ENCODE measurements at places on chromosomes 11 and 22. TPM values are rescaled to one million over a fixed set of nuclear protein-coding genes. Genes with fewer than 3 reads are reported as not detected.

DNA sequence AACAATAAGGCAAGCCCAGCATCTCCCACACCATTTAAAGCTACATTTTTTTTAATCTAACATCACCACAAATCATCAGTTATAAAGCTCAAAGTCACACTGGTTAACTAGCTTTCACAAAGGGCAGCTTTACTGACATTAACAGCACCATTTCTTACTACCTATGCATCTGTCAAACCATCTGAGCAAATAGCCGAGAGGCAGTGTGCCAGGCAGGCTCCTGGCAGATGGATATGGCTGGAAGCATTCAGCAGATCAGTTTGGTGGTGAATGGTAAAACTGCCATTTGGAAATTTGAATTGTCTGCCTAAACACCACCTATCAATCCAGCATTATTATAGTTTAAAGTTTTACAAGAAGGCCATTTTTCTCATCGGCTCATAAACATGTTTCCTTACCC is 131.2 kb downstream of the TTC28 start:
- H3K4me1 ChIP-seq = peaks cover 21% of the 10 kb centered on the region
- no peak for DNase-seq
- H3K27ac ChIP-seq = no peak overlapping the region
- H3K4me3 ChIP-seq = no peak overlapping the region
- H3K27me3 ChIP-seq = no peaks in the 10 kb centered on the region

- DNase-seq = no peak
- H3K27me3 ChIP-seq = no peaks in the 10 kb centered on the region
- H3K36me3 ChIP-seq = no peaks in the 10 kb centered on the region
- H3K27ac ChIP-seq = peak overlapping the region; percentile 73
These were observed 471.9 kb downstream of the MIAT start for GRCh38 chr22:27129266-27129665.

DNA sequence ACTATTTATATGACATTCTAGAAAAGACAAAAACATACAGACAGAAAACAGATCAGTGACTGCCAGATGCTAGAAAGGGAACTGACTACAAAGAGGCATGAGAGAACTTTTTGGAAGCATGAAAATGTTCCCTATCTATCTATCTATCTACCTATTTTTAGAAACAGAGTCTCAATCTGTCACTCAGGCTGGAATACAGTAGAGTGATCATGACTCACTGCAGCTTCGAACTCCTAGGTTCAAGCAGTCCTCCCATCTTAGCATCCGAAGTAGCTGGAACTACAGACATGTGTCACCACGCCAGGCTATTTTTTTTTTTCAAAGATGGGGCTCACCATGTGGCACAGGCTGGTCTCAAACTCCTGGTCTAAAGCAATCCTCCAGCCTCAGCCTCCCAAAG is 6.9 kb downstream of the SBF2 start:
- H3K27ac ChIP-seq = no peak overlapping the region
- H3K4me3 ChIP-seq = no peak overlapping the region
- DNase-seq = no peak
- H3K36me3 ChIP-seq = no peaks in the 10 kb centered on the region
- H3K27me3 ChIP-seq = no peaks in the 10 kb centered on the region
- peaks cover 4% of the 10 kb centered on the region for H3K4me1 ChIP-seq

GRCh38 chr11:75874684-75875341 is 59.8 kb downstream of the UVRAG start:
- no peaks in the 10 kb centered on the region for H3K4me1 ChIP-seq
- H3K27me3 ChIP-seq = no peaks in the 10 kb centered on the region
- no peak overlapping the region for H3K4me3 ChIP-seq
- no peak for DNase-seq
- no peaks in the 10 kb centered on the region for H3K36me3 ChIP-seq
- no peak overlapping the region for H3K27ac ChIP-seq

- H3K36me3 ChIP-seq = no peaks in the 10 kb centered on the region
- H3K4me3 ChIP-seq = no peak overlapping the region
- peaks cover 21% of the 10 kb centered on the region for H3K4me1 ChIP-seq
- DNase-seq = peak; percentile 76
- H3K27me3 ChIP-seq = no peaks in the 10 kb centered on the region
These were observed 32.7 kb downstream of the P4HA3 start for GRCh38 chr11:74278721-74279161.

GRCh38 chr22:28021998-28022660 is 103.1 kb upstream of the PITPNB start:
- no peak overlapping the region for H3K4me3 ChIP-seq
- H3K27ac ChIP-seq = no peak overlapping the region
- DNase-seq = no peak
- no peaks in the 10 kb centered on the region for H3K36me3 ChIP-seq

- no peak overlapping the region for H3K4me3 ChIP-seq
- H3K27ac ChIP-seq = no peak overlapping the region
- H3K36me3 ChIP-seq = no peaks in the 10 kb centered on the region
- DNase-seq = no peak
These were observed 280.6 kb upstream of the ANO5 start for GRCh38 chr11:21912285-21912684.

GRCh38 chr11:118930094-118930712 is 4.5 kb upstream of the BCL9L start:
- peak overlapping the region; percentile 55 for H3K27ac ChIP-seq
- no peaks in the 10 kb centered on the region for H3K27me3 ChIP-seq
- no peaks in the 10 kb centered on the region for H3K36me3 ChIP-seq

DNA sequence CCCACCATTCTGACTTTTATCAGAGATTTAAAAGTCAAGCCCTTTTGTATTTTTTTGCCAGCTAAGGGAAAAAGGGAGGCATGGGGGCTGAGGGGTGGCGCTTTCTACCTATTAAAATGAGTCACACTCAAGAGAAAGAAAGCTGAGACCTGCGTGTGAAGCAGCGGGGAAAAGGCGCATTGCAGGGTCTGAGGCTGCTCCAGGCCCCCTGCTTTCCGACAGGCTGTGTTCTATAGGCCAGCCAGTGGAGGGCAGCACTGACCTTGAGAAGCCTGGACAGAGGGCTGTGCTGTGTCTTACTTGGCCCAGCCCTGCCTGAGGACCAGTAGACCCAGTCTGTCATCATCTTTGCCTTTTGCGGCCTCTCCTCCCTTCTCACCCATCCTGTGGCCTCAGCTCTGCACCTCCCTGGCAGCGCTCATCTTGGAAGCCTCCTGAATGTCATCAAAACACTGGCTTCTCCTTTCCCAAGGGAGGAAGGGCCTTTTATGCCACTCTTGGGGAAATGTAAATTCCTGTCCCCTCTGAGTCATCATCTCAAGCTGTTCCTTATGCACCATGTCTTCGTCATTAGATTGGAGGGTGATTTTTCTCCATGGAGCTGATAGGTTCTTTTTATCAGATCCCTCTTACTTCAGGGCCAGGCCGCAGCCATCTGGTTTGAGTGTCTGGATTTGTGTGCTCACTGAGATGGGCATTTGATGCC is 12.6 kb upstream of the MAPK8IP1 start:
- no peak overlapping the region for H3K27ac ChIP-seq
- no peaks in the 10 kb centered on the region for H3K4me1 ChIP-seq
- no peaks in the 10 kb centered on the region for H3K27me3 ChIP-seq
- no peaks in the 10 kb centered on the region for H3K36me3 ChIP-seq
- DNase-seq = peak; percentile 56

DNA sequence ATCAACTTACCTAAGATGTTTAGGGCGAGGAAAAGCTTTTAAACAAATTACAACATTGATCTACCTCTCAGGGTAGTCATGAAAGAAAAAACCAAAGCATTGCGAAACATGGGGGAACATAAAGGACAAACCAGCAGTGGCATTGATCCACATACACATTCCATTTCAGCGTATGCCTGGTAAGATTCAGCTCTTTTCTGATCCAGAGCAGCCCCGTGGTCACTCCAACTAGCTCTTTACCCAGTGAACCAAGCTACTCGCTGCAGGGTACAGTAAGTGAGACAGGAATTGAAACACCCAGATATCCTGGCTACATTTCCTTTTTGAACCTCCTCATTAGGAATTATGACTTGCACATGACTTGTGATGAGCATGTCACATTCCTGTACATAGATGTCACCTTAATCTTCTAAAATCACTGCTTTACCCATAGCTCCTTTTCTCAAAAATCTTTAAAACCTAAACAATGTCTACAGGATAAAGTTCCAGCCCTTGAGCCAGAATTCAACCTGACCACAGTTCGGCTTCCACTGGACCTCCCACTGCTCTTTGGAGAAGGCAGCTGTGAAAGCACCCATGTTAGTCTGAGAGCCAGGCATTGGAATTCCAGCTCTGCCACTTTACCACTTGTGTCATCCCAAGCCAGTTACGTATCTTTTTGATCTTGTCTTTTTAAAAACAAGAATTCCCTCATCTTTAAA is 42.9 kb upstream of the AKIP1 start:
- peaks cover 56% of the 10 kb centered on the region for H3K4me1 ChIP-seq
- no peaks in the 10 kb centered on the region for H3K36me3 ChIP-seq
- H3K27me3 ChIP-seq = no peaks in the 10 kb centered on the region
- DNase-seq = peak; percentile 6
- peak overlapping the region; percentile 47 for H3K27ac ChIP-seq

GRCh38 chr11:69310934-69311766 is 17.2 kb downstream of the MYEOV start:
- H3K4me1 ChIP-seq = peaks cover 32% of the 10 kb centered on the region
- peak overlapping the region; percentile 40 for H3K27ac ChIP-seq
- DNase-seq = no peak
- no peak overlapping the region for H3K4me3 ChIP-seq
- H3K27me3 ChIP-seq = no peaks in the 10 kb centered on the region

DNA sequence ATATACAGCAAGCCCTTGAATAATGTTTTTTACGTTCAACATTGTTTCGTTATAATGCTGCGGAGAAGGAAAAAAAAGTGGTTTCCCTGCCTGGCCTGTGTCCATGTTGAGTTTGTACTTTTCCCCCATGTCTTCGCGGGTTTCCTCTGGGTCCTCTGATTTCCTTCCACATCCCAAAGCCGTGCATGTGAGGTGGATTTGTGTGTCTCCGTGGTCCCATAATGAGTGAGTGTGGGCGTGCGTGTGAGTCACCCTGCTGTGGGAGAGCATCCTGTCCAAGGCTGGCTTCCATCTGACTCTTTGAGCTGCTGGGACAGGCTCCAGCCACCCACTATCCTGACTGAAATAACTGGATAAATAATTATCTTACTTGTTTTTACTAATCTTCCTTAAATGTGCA is 29.6 kb upstream of the SNX19 start:
- no peaks in the 10 kb centered on the region for H3K36me3 ChIP-seq
- H3K27me3 ChIP-seq = peaks cover 72% of the 10 kb centered on the region
- H3K4me1 ChIP-seq = no peaks in the 10 kb centered on the region
- DNase-seq = no peak

DNA sequence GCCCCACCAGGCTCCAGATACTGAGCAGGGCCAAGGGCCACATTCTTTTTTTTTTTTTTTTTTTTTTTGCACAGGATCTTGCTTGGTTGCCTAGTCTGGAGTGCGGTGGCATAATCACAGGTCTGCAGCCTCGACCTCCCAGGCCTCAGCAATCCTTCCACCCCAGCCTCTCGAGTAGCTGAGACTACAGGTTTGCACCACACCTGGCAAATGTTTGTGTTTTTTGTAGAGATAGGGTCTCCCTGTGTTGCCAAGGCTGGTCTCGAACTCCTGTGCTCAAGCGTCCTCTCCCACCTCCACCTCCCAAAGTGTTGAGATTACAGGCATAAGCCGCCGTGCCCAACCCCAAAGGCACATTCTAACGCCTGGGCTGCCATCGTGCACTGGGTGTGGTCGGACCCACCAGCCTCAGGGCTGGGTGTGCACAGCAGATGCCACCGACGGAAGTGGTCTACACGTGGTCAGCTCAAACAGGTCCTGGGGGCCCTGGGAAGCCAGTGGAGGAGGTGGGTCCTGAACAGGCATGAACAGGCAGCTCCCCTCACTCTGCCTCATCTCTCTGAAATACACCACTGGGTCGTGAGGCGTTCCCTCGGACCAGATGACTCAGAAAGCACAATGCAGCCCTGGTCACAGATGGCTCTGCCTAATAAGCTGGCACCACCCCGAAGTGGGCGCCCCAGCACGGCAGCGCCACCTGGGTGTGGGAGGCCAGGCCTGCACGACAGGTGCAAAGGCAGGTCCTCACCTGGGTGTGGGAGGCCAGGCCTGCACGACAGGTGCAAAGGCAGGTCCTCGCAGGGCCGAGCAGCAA is 5.1 kb upstream of the B4GALNT4 start:
- H3K27ac ChIP-seq = no peak overlapping the region
- H3K27me3 ChIP-seq = peaks cover 15% of the 10 kb centered on the region
- H3K4me3 ChIP-seq = no peak overlapping the region
- no peaks in the 10 kb centered on the region for H3K36me3 ChIP-seq
- H3K4me1 ChIP-seq = peaks cover 8% of the 10 kb centered on the region

DNA sequence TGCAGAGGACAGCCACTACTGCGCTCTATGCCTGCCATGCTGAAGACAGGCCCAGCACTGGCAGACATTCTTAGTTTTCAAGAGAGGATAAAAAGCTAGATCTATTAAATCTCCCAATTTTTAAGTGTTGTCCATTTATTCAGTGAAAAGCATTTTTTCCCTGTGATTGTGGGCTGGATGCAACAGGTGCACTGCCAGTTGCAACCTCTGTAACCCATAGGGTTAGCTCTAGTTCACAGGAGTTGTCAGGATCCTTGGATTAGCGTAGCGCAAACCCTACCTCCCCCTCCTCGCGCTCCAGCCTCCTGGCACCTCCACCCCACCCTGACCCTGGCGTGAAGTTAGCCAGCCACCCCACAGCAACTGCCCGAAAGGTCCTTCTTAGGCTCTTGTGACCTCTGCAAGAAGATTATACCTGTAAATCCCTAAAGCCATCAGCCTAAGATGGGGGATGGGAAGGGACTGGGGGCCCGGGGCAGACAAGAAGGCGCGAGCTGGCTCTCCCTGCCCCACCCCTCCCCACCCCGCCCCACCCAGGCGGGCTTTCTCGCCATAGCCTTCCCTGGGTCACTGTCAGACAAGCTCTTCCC is 30.9 kb downstream of the EIF3F start:
- no peak overlapping the region for H3K4me3 ChIP-seq
- H3K27me3 ChIP-seq = peaks cover 3% of the 10 kb centered on the region
- no peaks in the 10 kb centered on the region for H3K4me1 ChIP-seq
- H3K27ac ChIP-seq = no peak overlapping the region
- H3K36me3 ChIP-seq = no peaks in the 10 kb centered on the region
- no peak for DNase-seq

DNA sequence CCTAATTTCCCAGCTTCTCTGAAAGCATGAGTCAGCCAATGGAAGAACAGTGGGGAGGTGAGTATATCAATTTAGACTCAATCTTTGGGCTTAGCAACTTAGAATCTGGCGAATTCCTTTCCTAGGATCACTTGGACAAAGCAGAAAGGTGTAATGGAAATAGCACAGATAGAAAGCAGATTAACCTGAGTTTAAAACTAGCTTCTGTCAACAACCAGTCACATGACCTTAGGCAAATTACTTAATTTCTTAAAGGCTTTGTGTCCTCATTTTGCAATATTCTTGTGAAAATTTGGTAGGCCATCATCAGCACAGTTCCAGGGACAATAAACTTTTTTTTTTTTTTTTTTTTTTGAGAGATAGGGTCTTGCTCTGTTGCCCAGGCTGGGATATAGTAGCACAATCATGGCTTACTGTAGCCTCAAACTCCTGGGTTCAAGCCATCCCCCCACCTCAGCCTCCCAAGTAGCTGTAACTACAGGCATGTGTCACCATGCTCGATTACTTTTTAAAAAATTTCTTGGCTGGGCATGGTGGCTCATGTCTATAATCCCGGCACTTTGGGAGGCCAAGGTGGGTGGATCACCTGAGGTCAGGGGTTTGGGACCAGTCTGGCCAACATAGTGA is 40.8 kb upstream of the PCF11 start:
- H3K27ac ChIP-seq = no peak overlapping the region
- DNase-seq = no peak
- H3K36me3 ChIP-seq = no peaks in the 10 kb centered on the region
- no peak overlapping the region for H3K4me3 ChIP-seq
- no peaks in the 10 kb centered on the region for H3K4me1 ChIP-seq

The KCNK4 gene
- 0.57 TPM for total RNA-seq

The PRR33 gene
- total RNA-seq = not detected

The STK33 gene
- total RNA-seq = 5.8 TPM

The OVCH2 gene
- 5.3 TPM for total RNA-seq

The VPS37C gene
- 27.1 TPM for total RNA-seq

The NNMT gene
- total RNA-seq = not detected

The SCGB2A2 gene
- total RNA-seq = not detected

The TTC28 gene
- 6.7 TPM for total RNA-seq

All from PC-9 (cell line).